ENCODE measurements at places on chromosomes 13 and 19.

- no peak for DNase-seq
These were observed 109.2 kb upstream of the USP29 start for GRCh38 chr19:57010541-57010940.

DNA sequence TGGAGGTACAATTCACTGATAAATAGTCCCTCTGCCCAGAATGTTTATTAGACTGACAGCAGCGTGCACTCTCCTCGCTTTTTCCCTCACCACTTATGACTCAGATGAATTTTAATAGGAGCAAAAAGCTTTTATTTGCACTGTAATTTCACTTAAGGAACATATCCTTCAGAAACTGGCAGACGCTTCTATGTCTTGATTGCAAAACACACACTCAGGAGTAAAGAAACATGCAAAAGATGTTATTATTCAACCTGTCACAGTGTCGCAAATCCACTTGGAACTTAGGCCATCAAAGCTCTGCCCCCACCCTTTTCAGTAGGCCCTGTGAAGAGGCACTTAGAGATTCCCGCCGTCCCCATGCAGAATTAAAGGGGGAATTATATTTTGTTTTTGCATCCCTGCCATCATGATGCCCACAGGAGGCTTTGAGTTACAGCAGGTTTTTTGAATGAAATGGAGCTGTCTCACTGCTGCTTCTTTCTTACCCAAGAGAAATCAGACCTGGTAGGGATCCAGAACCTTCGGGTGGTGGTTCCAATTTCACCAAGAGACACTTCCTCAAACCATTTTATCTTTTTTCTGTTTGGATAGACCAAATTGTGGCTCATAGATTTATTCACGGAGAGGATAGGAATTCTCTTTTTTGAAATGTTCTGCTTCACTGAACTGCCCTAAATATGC, 74.5 kb downstream of the GGACT start:
- DNase-seq, result no peak

DNA sequence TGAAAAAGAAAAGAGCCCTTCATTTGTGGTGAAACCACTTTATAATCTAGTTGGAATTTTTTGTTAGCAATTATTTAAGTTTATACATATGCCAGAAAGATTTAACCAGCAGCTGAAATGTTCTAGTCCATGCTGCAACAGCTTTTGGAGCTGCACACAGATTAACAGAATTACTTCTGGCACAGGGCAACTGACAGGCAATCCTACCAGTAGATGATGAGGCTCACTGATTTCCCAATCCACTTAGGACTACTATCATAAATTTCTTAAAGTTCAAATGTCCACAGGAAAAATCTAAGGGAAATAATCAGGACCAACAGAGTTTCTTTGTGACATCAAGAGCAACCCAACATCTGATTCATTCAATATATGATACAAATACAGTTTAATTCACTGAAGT, 78.8 kb downstream of the CRYL1 start:
- DNase-seq, result no peak

GRCh38 chr13:93416736-93417355, 190.2 kb downstream of the GPC6 start:
- DNase-seq, result no peak

- DNase-seq, result no peak
These were observed 333.2 kb downstream of the MYO16 start for GRCh38 chr13:108962654-108963053.

- no peak for DNase-seq
These were observed 36.7 kb upstream of the DOCK9 start for GRCh38 chr13:99014522-99014921.

DNA sequence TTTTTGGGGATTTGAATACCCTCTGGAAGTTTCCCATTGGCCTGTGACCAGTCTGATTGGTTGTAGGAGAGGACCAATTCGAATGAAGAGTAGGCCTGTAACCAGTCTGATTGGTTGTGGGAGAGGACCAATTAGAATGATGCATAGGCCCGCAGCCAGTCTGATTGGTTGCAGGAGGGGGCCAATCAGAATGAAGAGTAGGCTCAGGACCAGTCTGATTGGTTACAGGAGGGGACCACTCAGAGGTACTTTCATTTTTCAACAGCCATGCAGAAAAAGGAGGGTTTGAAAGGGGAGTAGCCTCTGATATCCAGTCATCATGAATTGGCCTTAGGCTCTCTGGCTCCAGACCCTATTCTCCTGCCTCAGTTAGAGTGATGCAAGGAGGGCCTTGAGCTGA, 30.4 kb upstream of the SLC1A5 start:
- no peak for DNase-seq

DNA sequence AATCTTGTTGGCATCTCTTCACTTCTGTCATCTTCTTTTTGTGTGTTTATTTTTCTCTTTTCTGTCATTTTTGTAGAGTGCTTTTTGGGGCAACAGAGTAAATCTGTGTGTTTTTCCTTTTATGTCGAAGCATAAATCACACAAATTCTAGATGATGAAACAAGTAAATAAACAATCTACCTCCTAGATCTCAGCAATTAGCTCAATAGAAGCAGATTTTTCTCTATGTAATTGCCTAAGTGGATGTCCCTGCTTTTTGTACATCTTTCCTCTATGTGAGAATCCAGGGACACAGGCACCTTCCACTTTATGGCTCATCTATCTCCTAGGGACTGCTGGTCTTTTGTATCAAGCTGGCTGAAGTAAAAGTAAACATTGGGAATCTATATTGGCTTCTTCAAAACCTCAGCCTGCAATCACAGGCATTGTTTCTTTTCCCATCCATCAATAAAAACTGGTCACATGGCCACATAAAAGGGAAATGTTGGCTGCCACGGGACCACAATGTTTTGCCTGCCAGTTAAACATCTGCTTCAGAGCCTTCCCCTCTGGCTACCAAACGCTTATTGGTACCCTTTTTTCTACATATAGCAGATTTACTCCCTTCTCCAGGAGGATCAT, 323.8 kb downstream of the LMO7 start:
- DNase-seq, result no peak

DNA sequence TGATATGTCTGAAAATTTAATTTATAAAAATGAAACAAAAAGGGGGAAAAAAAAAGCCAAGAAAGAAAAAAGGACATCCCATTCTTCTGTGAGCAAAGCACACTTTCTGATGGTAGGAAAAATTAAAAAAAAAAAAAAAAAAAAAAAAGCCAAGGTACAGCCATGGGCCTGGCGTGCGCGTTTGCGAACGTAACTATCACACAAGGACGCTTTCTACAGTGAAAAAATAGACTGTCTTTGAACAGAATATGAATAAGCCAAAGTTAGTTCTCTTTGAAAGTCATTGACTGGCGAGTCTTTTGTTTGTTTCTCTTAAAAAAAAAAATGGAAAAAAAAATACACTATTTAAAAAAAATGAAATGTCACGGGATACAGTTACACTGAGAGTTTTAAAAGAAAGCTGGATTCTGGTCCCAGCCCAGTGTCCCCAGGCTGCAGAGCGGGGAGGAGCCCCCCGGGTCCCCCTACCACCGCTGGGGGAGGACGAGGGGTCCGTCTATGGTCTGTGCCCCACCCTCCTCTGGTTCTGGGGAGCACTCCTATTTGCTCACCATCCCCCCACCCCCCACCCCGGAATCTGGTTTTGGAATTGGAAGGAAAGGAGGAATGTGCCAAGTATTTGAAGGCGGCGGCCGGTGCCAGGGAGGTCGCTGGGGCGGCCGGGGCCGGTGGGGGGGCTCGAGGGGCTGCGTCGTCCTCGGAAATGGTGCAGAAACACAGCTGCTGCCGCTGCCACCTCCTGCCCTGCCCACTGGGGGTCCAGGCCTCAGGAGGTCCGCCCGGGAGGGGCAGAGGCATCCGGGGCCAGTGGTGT, 134.5 kb downstream of the PTPRS start:
- DNase-seq, result no peak

GRCh38 chr13:109454167-109454917, 332.0 kb downstream of the IRS2 start:
- DNase-seq, result no peak

- DNase-seq, result no peak
These were observed 513.1 kb downstream of the SLITRK6 start for GRCh38 chr13:85286081-85286480.

- DNase-seq, result no peak
These were observed 1591.5 kb downstream of the PCDH9 start for GRCh38 chr13:65638572-65639168.

GRCh38 chr13:98461486-98462240, 115.2 kb downstream of the STK24 start:
- DNase-seq, result no peak

DNA sequence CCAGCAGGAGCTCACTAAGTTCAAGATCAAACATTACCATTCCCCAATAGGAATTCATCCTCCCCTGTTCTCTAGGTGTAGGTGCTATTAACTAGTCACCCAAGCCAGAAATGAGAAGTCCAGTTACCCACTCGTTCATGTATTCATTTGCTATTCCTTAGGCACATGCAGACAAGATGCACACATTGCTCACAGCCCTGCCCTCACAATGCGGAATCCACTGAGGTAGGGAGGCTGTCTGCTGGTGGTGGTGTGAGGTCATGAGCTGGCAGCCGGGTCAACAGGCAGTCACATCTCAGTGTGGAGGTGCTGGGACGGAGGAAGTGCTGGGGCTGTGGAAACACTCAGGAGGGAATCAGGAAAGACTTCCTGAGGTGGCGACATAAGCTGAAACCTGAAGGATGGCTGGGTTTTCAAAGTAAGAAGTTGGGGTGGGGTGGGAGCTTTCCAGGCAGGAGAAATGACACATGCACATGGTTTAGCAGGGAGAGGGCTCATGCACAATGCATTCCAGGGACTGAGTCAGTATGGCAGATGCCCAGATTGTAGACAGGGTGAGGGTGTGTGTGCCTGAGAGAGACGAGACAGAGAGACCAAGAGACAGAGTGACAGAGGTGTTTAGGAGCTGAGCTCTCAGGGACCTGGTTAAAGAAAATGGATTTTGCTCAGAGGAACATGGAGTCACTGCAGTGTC, 117.6 kb downstream of the USP12 start:
- no peak for DNase-seq

GRCh38 chr13:19597523-19597922, 35.9 kb upstream of the MPHOSPH8 start:
- no peak for DNase-seq

DNA sequence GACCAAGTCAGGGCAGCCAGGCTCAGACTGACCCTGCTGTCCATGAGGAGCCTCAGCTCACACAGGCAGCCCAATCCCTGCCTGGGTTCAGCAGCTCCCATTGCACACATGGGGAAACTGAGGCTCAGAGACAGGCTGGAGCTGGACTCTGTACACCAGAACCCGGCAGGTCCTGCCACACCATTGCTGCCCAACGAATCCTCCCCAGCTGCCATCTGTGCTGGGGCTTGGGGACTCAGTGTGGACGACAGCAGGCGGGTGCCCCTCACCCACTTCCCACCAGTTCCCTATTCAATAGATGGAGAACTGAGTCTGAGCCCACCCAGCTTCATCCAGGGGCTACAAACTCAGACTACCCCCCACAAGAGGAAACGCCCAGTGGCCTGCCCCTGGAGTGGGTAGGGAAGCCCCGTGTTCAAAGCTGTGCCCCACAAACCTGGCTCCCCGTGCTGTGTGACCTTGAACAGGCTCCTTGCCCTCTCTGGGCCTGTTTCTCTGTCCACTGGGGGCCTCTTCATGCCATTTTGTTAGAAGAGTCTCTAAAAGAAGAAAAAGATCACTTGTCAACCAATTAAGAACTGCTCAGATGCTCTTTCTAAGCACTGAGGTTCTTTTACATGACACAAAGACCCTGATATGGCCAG, 50.8 kb downstream of the AP1M1 start:
- no peak for DNase-seq

GRCh38 chr13:83499286-83499685, 383.0 kb downstream of the SLITRK1 start:
- no peak for DNase-seq

GRCh38 chr13:48431987-48432615, 19.2 kb upstream of the LPAR6 start:
- no peak for DNase-seq

DNA sequence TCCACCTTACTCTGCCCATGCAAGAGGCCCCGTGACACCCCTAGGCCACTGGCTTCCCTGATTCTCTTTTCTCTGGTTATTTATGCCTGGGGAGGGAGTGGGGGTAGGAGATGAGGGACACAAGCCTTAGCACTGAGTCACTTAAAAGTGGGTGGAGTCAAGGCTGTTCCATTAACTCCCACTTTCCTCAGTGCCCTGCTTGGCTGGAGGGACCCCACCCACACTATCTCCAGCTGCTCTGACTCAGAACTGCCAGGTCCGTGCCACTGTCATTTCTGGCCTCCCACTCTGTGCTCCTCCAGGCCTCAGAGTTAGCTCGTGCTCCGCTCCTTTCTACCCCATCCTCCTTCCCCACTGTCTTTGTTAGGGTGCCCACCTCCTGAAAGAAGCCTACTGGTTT, 113.4 kb upstream of the UQCRFS1 start:
- DNase-seq, result no peak

GRCh38 chr13:99303863-99304521, 3.2 kb downstream of the GPR183 start:
- DNase-seq, result no peak

- no peak for DNase-seq
These were observed at the start of gene NRTN for GRCh38 chr19:5804516-5805461. Gene NRTN, plus strand, starts transcription at chr19:5805067. Its CDS starts 19,099 bp downstream, at chr19:5824166.

DNA sequence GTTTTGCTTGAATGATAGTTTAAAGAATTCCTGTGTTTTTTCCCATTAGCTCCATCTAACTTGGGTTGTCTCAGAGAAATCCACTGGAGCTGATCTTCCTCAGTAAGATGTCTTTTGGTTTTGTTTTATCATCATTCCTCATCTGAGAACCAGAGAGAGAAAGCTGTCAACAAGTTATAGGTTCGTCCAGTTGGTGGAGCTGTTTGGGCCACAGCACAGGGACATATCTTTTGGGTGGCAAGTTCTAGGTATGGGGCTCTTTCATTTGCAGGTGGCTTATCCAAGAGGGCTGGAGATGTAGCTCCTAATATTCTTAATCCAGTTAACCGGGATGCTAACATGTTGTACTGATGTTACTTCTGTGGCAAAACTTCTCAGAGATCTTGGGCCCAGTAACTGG, 174.2 kb downstream of the KCNRG start:
- no peak for DNase-seq

DNA sequence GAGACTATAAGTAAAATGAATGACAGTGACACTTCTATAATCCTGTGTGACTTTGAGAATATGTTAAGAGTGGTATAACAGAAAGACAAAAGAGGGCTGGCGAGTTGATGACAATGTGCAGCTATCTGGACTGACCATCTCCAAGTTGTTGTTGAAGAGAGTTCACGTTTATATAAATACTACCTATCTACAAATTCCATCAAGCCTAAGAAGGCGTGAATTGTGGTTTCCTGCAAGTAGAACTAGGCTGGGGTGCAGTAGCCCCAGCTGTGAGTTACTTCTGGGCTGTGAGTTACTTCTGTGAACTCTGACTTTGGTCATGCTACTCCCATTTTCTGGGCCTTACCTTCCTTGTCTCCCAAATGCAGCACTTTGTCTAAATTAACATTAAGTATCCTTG, 561.0 kb downstream of the TBC1D4 start:
- DNase-seq, result no peak

- no peak for DNase-seq
These were observed 18.1 kb downstream of the GADD45B start for GRCh38 chr19:2494084-2494446.

DNA sequence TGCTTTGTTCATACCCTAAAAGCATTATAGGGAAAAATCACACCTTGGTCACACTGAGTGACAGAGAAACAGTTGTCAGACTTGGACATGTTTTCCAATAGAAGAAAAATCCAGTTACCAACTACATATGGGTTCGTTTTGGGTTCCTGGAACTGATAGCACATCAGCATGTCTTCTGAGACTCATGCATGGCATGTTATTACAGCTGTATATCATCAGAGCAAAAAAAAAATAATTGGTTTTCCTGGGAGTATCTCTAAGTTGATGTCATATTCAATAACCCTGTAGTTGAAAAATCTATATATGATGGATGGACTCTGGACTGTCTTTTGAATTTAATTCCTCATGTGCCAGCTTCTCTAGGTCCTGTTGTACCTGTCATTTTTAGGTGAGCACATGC, 211.6 kb downstream of the DNAJC15 start:
- DNase-seq, result no peak

All from stimulated activated CD4-positive, alpha-beta T cell treated with anti-CD3 and anti-CD28 coated beads, Interleukin-4, amount 100 ng/mL, for 48 hours (primary cell).